Inflammatory macrophage treated with lipopolysaccharide for 4 hours (primary cell): ENCODE measurements at places on chromosomes 3 and 15.
A peak's percentile ranks its signal among the peaks of the same experiment; 100 is the strongest.

DNA sequence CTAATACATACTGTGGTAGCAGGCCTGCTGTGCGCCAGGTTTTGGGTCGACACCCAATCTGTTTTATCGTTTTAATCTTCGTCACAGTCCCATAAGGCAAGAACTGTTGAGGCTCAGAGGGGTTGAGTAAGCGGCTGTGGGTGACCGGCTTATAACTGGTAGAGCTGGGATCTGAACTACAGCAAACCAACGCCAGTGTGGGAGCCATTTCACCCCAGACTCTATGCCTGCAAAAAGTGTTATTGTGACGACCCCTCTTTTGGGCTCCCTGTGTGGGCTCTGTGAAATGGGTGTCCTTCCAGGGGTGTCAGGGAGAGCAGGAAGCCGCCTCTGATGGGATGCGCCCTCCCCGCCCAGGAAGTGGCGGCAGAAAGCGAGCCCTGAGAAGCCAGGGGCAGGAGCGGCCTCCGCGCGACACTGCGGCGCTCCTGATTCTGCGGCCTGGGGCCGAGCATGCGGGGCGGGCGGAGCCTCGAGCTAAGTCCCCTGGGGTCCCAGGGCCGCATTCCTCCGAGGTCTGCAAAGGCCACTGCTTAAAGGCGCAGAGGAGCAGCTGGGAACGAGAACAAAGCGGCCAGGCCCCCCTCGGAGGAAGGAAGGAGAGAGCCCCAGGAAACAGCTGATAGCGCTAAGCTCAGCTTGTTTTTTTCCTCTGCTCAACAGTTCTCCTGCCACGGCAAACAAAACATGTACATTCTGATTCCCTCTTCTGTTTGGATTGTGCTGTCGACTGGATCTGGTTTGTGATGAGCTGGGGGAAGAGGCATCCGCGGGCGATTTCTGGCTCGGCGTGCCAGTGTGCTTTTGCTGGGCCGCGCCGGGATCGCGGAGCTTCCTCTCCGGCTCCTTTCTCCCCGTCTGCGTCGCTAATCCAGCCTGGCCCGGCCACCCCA is 33.9 kb downstream of the GRK7 start:
- peak; percentile 35 for DNase-seq

DNA sequence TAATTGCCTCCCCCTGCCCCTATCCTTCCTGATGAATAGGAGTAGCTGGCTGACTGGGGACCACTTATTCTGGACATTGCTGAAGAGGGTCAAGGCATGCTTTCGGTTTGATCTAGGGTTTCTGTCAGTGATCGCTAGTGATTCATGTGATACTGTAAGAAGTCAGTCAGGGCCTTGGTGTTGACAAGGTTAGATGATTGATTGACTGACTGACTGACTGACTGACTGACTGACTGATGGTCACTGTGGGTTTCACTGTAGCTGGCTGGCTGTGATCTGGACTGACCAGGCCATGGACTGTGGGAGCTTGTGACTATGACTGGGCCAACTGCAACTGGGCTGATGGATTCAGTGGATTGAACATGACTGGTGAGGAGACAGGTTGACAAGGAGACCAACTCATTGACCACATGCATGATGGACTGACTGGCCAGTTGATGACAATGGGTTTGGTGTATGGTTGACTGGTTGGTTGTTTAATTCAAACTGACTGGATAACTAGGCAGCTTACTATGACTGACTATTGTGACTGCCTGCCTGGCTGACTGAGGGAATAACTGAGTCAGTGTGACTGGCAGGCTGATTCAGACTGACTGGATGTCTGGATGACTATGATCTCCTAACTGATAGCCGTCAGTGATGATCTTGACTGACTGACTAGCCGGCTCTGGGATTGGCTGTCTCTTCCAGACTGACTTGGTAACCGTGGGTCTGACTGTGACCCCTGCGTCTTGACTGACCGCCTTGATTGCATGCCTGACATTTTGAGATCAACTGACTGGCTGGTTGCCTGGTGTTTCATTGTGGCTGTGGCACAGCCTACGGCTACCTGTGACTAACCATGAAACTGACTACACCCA is 509.9 kb downstream of the SHQ1 start:
- DNase-seq = peak; percentile 52

DNA sequence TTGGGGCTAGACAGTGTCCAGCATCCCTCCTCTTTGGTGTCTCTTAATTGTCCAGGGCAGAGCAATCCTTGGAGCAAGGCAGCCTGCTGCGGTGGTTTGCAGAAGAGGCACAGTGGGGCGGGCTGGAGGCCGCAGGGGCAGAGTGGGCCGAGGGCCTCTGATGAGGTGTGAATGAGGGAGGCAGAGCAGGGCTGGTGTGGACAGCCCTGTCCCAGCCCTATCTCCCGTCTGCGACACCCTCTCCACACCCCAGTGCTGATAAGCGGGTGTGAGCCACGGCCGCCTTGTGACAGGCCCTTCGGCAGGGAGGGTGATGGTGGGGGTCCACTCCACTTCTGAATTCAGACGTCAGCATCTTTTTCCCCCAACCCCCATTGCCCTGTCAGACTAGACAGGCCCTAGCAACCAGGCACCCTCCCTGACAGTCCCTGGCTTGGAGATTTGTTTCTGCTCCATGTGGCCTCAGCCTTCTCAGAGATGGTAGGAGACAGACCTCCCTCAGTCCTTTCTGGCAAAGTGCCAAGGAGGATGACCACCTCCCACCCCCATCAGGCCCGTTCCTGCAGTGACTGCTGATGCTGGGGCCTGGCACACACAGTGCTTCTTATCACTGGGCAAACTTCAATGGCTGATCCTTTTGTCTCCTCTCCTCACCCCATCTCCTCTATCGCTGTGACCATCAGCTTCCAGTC is 37.3 kb downstream of the EXOG start:
- no peak for DNase-seq

DNA sequence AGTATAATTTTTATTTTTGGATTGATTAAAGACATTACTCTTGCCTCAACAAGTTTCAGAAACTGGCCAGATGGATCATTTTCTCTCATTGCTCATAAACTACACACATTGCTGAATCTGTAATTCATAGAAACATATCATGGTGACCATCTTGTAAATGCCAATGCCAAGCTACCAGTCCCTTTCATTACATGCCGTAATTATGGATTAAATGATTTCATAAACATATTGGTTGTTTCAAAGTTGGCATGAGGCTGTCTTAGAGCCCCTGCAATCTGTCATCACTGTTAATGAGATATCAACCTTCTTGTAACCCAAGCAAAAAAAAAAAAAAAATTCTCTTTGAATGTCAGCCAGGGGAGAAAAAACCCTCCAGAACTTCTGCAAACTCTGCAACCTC is 112.2 kb downstream of the DCLK3 start:
- no peak for DNase-seq

DNA sequence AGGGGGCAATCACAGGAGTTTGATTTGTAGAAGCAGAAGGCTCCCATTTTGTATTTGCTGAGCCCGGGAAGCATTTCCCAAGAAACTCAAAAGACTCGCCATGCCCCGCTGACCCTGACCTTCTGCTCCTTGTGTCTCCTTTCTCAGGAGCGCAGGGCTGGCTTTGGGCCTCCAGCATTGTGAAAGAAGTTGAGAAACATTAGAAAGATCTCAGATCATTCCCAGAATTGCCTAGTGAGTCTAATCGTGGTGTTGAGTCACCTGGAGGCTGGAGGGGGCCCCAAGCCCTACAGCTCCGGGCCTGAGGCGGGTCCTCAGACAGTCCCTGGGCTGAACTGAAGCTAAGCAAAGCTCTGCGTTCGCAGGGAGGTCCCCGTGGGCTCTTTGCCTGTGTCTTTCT is 10.9 kb upstream of the PIGZ start:
- DNase-seq = no peak

- DNase-seq = peak; percentile 92
Measured at GRCh38 chr3:12356996-12357395, 68.1 kb downstream of the PPARG start.

GRCh38 chr15:74955017-74955416 is 1.6 kb downstream of the RPP25 start:
- no peak for DNase-seq

GRCh38 chr15:94610069-94610468 is 378.7 kb downstream of the MCTP2 start:
- no peak for DNase-seq

DNA sequence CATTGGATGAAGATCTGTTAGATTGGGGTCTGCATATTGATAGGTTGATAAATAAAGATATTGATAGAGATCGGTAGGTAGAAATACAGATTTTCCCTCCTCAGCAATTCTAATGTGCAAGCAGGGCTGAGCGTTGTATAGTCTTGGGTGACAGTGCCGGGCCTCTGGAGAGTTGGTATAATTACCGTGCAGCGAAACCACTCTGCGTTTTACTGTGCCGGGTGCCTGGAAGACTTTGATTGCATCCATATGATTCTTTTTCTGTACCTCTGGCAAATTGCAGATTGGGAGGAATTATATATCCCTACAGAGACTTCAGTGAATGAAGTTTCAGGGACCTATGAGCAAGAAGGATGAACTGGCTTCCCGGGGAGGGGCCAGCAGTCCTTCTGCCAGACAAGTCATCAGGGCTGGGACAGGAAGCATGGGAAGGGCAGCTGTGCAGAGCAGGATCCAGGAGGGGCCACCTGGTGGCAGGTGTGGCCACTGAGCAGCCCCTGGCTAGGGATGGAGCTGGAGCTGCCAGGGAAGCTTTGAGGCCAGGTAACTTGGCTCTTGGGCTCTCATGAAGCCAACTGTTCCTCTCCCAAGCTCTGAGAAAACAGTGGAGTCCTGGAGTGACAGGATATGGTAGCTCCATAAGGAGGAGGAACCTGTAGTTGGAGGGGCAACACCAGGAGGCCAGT is 132.5 kb downstream of the APBA2 start:
- no peak for DNase-seq
